ENCODE measurements at places on chromosomes 7 and 10. TPM values are rescaled to one million over a fixed set of nuclear protein-coding genes. Genes with fewer than 3 reads are reported as not detected.

The NKX1-2 gene
- 9.4 TPM for polyA plus RNA-seq

The DEPP1 gene
- 0.37 TPM for polyA plus RNA-seq

The ZNF487 gene
- 2.9 TPM for polyA plus RNA-seq

The CACNB2 gene
- 5.0 TPM for polyA plus RNA-seq

The ZNF853 gene
- polyA plus RNA-seq = 0.32 TPM

The PDE1C gene
- polyA plus RNA-seq = not detected

The SMO gene
- polyA plus RNA-seq = 13.1 TPM

DNA sequence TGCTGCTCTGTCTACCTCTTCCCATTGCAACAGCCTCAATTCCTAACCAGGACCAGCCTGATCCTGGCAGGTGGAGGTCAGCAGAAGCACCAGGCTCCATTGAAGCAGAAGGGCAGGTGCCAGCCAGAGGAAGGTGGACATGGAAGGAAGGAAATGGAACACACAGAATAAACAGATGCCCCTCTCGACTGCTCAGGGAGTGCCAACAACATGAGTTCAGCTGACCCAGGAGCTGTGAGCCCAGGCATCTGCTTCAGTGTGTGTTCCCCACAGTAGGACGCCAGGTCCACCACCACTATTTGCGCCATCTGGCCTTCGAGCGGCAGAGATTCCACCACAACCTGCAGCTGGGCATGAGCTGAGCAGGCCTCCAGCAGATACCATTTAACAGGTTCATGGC is 56.7 kb downstream of the GPAM start:
- DNase-seq = no peak
- no peaks in the 10 kb centered on the region for H3K27me3 ChIP-seq
- H3K4me1 ChIP-seq = no peaks in the 10 kb centered on the region
- H3K27ac ChIP-seq = no peak overlapping the region

DNA sequence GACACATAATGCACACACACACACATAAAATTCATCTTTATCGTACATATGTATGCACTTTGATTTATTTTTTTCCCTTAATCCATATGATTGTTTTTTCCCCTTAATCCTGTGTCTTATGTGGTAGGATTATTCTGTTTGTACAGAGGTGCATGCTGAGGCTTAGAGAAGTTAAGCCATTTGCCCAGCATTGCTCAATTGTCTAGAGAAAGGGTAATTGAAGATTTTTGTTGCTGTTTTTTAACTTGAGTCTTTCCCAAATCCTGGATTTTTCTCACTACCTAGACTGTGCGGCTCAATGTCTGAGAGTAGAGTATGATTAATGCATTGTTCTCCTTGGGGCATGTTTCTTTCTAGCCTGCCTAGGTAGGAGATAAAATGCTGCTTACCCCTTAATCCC is 35.0 kb downstream of the WBP1L start:
- peaks cover 68% of the 10 kb centered on the region for H3K4me1 ChIP-seq
- no peaks in the 10 kb centered on the region for H3K36me3 ChIP-seq
- H3K4me3 ChIP-seq = no peak overlapping the region

DNA sequence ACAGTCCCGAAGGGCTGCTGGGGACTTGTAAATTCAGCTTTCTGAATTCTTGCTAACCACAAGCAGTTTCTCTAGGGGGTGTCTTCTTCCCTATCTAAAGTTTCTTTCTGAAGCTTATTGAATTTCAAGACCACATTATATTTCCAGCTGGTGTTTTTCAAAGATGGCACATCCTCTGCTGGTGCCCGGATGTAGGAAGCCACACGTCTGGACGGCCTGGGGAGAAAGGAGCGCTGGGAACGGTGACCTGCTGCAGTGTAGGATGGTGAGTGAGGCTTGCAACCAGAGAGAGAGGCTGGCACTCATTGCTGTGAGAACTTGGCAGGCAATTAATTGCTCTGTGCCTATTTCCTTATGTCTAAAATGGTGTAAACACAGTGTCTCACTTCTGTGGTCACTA is 776.4 kb downstream of the TYW1 start:
- H3K4me3 ChIP-seq = no peak overlapping the region
- no peaks in the 10 kb centered on the region for H3K4me1 ChIP-seq
- H3K27me3 ChIP-seq = no peaks in the 10 kb centered on the region
- H3K27ac ChIP-seq = no peak overlapping the region
- 0 out of 2 replicates have a peak, but pooled peaks cover 3% of the 10 kb centered on the region for H3K36me3 ChIP-seq
- DNase-seq = no peak

GRCh38 chr10:75547391-75548298 is 116.2 kb downstream of the LRMDA start:
- H3K27ac ChIP-seq = no peak overlapping the region
- no peak for DNase-seq
- H3K4me1 ChIP-seq = peaks cover 2% of the 10 kb centered on the region
- no peak overlapping the region for H3K4me3 ChIP-seq
- no peaks in the 10 kb centered on the region for H3K36me3 ChIP-seq
- no peaks in the 10 kb centered on the region for H3K27me3 ChIP-seq

DNA sequence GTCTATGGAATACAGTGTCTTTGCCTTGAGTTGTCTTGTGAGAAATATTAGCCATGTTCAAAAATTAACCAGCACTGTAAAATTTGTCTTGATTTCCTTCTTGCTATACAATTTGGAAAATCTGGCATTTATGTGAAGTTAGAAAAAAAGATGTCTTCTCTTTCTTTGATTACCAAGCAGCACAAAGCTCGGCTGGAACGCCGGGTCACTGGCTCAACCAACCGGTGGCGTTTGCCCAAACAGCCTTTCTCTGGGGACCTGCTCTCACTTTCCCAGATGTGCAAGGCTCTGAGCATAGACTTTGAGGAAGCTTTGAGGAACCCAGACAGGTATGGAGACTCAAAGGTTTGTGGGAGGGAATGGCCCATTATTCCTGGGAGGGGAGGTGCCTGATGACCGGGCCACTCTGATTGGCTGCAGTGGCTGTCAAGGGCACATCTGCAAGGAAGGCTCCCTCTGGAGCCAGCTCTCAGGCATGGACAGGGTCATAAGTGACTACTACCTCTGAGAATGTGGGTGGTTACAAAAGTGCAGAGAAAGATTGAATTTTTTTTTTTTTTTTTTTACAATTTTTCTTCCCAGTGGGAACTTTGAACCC is 5.6 kb downstream of the BTBD16 start:
- no peaks in the 10 kb centered on the region for H3K27me3 ChIP-seq
- DNase-seq = peak; percentile 55
- no peak overlapping the region for H3K27ac ChIP-seq
- H3K36me3 ChIP-seq = no peaks in the 10 kb centered on the region
- no peak overlapping the region for H3K4me3 ChIP-seq
- no peaks in the 10 kb centered on the region for H3K4me1 ChIP-seq

GRCh38 chr7:35491233-35491632 is 203.7 kb downstream of the HERPUD2 start:
- no peak overlapping the region for H3K4me3 ChIP-seq
- H3K36me3 ChIP-seq = no peaks in the 10 kb centered on the region
- H3K27ac ChIP-seq = no peak overlapping the region
- H3K4me1 ChIP-seq = no peaks in the 10 kb centered on the region

DNA sequence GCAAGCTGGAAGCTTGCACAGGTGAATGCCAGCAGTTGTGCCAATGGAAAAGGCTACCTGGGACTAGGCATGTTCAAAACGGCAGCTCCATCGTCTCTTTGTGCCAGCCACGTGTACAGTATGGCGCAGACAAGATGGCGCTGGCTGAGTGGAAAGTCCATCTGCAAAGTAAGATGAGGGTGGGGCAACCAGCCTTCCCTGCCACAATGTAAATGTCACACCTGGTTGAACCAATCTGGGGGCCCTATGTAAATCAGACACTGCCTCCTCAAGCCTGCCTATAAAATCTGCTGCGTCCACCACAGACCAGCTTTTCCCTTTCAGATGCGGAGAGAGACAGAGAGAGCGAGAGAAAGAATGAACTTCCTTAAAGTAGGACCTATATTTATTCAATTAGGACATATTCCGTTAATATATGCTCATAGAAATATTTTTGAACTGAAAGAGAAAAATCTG is 18.5 kb upstream of the C7orf33 start:
- H3K4me3 ChIP-seq = no peak overlapping the region
- no peaks in the 10 kb centered on the region for H3K27me3 ChIP-seq
- no peaks in the 10 kb centered on the region for H3K36me3 ChIP-seq

DNA sequence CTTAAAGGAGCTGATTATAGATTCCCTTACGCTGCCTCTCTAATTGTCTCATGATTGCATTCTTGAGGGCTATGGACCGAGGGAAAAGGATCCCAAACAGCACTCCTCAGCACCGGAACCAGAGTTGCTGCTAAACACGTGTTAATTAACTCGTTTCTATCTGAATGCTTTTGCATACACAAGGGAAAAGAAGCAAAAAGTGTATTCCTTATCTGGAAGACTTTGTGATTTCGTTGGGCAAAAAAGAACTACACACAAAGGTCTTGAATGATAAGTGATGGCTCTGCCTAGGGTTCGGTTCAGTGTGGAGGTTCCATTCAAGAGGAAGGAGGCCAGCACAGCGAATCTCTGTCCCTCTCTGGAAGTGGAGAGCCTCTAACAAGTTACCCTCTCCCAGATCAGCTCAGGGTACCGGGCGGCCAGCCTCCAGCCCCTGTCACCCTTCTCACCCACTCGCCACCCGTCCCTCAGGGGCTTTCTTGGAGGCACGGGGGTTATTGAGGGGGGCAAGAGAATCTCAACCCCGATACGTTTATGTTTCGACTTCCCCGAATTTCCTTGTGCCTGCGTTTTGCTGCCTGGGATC is 515 bp upstream of the SLC4A2 start:
- H3K27ac ChIP-seq = no peak overlapping the region
- peaks cover 36% of the 10 kb centered on the region for H3K27me3 ChIP-seq
- DNase-seq = no peak
- no peaks in the 10 kb centered on the region for H3K36me3 ChIP-seq

DNA sequence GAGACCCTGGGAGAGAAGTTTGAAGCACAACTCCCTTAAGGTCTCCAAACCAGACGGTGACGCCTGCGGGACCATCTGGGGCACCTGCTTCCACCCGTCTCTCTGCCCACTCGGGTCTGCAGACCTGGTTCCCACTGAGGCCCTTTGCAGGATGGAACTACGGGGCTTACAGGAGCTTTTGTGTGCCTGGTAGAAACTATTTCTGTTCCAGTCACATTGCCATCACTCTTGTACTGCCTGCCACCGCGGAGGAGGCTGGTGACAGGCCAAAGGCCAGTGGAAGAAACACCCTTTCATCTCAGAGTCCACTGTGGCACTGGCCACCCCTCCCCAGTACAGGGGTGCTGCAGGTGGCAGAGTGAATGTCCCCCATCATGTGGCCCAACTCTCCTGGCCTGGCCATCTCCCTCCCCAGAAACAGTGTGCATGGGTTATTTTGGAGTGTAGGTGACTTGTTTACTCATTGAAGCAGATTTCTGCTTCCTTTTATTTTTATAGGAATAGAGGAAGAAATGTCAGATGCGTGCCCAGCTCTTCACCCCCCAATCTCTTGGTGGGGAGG is 10.8 kb downstream of the SERPINE1 start:
- H3K36me3 ChIP-seq = no peaks in the 10 kb centered on the region
- H3K4me3 ChIP-seq = no peak overlapping the region
- no peaks in the 10 kb centered on the region for H3K27me3 ChIP-seq
- DNase-seq = no peak
- peaks cover 26% of the 10 kb centered on the region for H3K4me1 ChIP-seq

DNA sequence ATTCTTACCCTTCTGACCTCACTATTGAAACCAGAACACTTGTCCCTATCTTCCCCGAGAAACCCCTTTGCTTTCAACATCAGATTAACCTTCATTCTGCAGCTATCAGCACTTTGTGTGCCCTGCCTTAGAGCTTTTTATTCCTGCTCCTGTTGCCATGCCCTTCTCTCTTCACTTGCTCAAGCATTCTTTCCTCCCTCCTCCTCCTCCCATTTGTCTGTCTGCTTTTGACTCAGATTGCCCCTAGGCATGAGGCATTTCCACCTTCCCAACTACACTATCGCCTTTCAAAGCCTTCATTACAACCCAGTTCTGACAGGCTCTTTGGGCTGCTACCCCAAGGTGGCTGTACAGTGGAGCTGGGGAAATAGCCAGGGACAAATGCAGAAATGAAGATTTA is 143.3 kb downstream of the SLC25A13 start:
- no peak for DNase-seq
- peaks cover 31% of the 10 kb centered on the region for H3K4me1 ChIP-seq
- no peaks in the 10 kb centered on the region for H3K27me3 ChIP-seq
- peaks cover 4% of the 10 kb centered on the region for H3K36me3 ChIP-seq
- no peak overlapping the region for H3K27ac ChIP-seq
- no peak overlapping the region for H3K4me3 ChIP-seq

GRCh38 chr7:490461-491291 is 29.0 kb downstream of the PDGFA start:
- DNase-seq = no peak
- H3K36me3 ChIP-seq = no peaks in the 10 kb centered on the region
- no peak overlapping the region for H3K27ac ChIP-seq
- no peak overlapping the region for H3K4me3 ChIP-seq
- no peaks in the 10 kb centered on the region for H3K4me1 ChIP-seq
- no peaks in the 10 kb centered on the region for H3K27me3 ChIP-seq

- H3K27ac ChIP-seq = no peak overlapping the region
- no peak overlapping the region for H3K4me3 ChIP-seq
- H3K36me3 ChIP-seq = no peaks in the 10 kb centered on the region
- no peaks in the 10 kb centered on the region for H3K27me3 ChIP-seq
- DNase-seq = no peak
These were observed 40.2 kb upstream of the SYPL1 start for GRCh38 chr7:106152313-106152665.

DNA sequence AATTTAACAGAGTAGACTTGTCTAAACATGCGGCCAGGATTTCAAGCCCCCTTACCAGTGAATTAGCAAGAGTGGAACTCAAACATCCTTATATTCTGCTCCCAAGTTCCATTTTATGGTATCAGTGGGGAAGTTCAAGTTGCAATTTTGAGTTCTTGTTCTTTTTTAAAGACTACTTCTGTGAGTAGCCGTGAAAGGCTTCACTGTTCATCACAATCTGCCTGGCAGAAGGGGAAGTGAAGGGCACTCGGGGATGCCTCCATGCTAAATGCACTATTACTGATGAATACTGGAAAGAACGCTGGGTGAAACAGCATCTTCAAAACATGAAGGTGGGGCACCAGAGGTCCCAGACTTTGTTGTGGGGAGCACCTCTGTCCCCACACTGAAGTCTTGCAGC is 22.4 kb upstream of the FGL2 start:
- H3K4me3 ChIP-seq = no peak overlapping the region
- no peaks in the 10 kb centered on the region for H3K27me3 ChIP-seq
- DNase-seq = no peak
- H3K36me3 ChIP-seq = no peaks in the 10 kb centered on the region

DNA sequence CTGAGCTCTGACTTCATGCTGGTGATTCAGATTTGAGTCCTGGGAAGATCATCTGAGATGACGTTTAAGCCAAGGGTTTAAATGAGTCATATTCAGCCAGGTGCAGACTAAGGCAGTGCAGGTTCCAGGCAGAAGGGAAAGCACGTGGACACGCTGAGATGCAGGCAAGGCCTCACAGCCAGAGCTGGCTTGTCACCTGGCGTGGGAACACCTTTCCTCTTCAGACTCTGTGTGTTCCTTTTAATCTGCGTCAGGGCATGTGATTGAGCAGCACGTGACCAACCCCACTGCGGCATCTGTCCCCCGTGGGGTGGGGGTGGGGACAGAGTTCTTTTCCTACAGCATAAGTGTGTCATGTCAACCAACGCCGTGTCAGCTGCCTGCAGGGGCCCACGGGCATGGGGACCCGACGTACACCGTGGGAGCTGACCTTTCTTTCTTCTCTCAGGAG is 10.7 kb upstream of the IDI2 start:
- H3K27ac ChIP-seq = peak overlapping the region; percentile 69
- H3K36me3 ChIP-seq = peaks cover 20% of the 10 kb centered on the region
- no peaks in the 10 kb centered on the region for H3K4me1 ChIP-seq
- no peak for DNase-seq

- no peak for DNase-seq
- H3K4me3 ChIP-seq = no peak overlapping the region
- H3K27me3 ChIP-seq = no peaks in the 10 kb centered on the region
- no peak overlapping the region for H3K27ac ChIP-seq
These were observed 247.8 kb upstream of the AOAH start for GRCh38 chr7:36972140-36972518.

All from GM23338 (cell line).